Neural cell (in vitro differentiated cells): ENCODE measurements at places on chromosomes 2 and 18. TPM values are rescaled to one million over a fixed set of nuclear protein-coding genes. Genes with fewer than 3 reads are reported as not detected.

Gene LINC00305
- not detected in 2 replicates for polyA plus RNA-seq

Gene METTL8
- polyA plus RNA-seq: 5.3 and 13.7 TPM in 2 replicates

Gene HPCAL1
- polyA plus RNA-seq: 63.4 and 67.2 TPM in 2 replicates

Gene CCDC85A
- polyA plus RNA-seq: 24.7 and 30.6 TPM in 2 replicates

Gene FEV
- polyA plus RNA-seq: not detected in 2 replicates

Gene RGPD4
- 0.26 TPM in 1 of 2 replicates, not detected in the other for polyA plus RNA-seq

Gene CCDC102B
- 6.5 and 8.7 TPM in 2 replicates for polyA plus RNA-seq

Gene KIF1A
- polyA plus RNA-seq: 63.4 and 89.2 TPM in 2 replicates

Gene RAMP1
- polyA plus RNA-seq: 25.5 and 29.2 TPM in 2 replicates

Gene M1AP
- polyA plus RNA-seq: not detected in 2 replicates

Gene CFC1
- polyA plus RNA-seq: 22.4 and 29.9 TPM in 2 replicates

Gene RASGRP3
- 20.2 and 25.3 TPM in 2 replicates for polyA plus RNA-seq

Gene HOXD4
- polyA plus RNA-seq: not detected in 2 replicates

Gene MOB1A
- polyA plus RNA-seq: 27.4 and 39.2 TPM in 2 replicates
